Activated CD4-positive, alpha-beta T cell treated with anti-CD3 and anti-CD28 coated beads, Interleukin-2, amount 10 ng/mL, durations not matched to agents 7 days and 5 days (primary cell): ENCODE measurements at places on chromosomes 3 and 15. TPM values are rescaled to one million over a fixed set of nuclear protein-coding genes. Genes with fewer than 3 reads are reported as not detected.

The KLHL40 gene
- not detected for total RNA-seq

The PODXL2 gene
- 2.7 TPM for total RNA-seq

The WNT5A gene
- total RNA-seq: not detected

DNA sequence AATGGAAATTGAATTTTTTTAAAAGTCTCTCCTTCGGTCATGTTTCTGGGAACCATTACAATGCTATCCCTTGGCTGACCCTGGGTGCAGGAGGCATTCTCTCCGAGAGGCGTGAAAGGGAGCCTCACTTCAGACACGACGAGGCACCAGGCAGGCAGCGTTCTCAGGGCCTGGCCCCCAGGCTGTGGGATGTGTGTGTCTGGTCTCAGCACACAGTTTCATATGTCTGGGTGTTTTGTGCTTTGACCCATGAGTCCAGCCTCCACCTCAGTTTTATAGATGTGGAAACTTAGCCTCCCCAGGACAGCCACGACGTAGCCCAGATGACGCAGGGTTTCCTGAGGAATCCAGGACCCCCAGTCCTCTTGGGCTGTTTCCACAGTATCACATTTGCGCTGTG, 34.0 kb downstream of the FGD5 start:
- no peak for DNase-seq
- no peak overlapping the region for H3K4me3 ChIP-seq
- peaks cover 20% of the 10 kb centered on the region for H3K4me1 ChIP-seq
- no peak overlapping the region for H3K27ac ChIP-seq
- H3K27me3 ChIP-seq: peaks cover 29% of the 10 kb centered on the region
- no peaks in the 10 kb centered on the region for H3K36me3 ChIP-seq

DNA sequence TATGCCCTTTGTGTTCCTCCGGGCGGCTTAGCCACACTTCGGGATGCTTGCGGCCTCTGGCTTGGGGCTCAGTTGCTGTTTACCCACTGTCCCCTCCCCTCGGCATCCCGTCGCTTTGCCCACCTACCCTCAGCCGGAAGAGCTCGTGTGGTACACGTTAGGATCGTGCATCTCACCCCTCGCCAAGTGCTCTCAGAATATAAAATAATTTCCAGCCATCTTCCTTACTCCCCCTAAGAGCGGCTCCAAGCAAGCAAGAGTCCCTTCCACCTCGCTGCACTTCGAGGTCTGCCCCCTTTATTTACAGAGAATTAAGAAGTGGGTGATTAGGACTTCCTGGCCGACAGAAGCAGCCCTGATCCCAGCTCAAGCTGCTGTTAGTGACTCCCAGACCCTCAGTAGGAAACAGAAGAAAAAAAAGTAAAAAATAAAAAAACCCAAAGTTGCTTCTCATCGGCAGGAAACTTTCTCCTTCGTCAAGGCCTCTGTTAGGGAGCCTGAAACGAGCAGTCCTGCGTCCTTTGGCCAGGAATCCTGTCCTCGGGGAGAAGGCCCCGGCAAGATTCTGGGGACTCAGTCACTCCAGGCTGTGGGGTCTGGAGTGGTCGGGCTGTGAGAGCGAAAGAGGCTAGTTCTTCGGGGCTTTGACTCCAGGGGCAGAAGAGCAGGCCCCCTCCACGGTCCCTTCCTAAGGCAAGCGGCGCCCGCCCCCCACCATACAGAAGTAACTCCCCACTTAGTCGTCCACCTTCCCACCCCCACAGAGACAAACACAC, 3.0 kb downstream of the MEIS2 start:
- H3K4me1 ChIP-seq: peaks cover 26% of the 10 kb centered on the region
- no peak overlapping the region for H3K27ac ChIP-seq
- DNase-seq: no peak
- H3K36me3 ChIP-seq: peaks cover 10% of the 10 kb centered on the region
- H3K27me3 ChIP-seq: peaks cover 88% of the 10 kb centered on the region

DNA sequence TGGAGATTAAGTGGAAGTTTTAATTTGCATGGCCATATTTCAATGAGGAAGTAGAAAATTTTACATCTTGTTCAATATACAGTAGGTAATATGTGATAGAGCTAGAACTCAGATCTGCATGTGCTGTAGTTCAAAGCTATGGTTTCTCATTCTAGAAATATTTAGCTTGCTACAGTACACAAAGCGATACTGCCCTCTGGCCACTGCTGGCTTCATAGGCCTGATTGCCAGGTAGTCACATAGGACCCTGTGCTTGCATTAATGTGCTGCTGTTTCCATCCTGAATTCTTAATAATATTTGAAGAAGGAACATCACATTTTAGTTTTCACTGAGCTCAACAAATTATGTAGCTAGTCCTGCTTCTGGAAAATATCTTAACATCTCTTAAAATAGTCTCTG, 87.0 kb downstream of the PLSCR2 start:
- H3K36me3 ChIP-seq: no peaks in the 10 kb centered on the region
- no peak overlapping the region for H3K27ac ChIP-seq
- no peak overlapping the region for H3K4me3 ChIP-seq
- DNase-seq: no peak
- peaks cover 5% of the 10 kb centered on the region for H3K27me3 ChIP-seq
- no peaks in the 10 kb centered on the region for H3K4me1 ChIP-seq

DNA sequence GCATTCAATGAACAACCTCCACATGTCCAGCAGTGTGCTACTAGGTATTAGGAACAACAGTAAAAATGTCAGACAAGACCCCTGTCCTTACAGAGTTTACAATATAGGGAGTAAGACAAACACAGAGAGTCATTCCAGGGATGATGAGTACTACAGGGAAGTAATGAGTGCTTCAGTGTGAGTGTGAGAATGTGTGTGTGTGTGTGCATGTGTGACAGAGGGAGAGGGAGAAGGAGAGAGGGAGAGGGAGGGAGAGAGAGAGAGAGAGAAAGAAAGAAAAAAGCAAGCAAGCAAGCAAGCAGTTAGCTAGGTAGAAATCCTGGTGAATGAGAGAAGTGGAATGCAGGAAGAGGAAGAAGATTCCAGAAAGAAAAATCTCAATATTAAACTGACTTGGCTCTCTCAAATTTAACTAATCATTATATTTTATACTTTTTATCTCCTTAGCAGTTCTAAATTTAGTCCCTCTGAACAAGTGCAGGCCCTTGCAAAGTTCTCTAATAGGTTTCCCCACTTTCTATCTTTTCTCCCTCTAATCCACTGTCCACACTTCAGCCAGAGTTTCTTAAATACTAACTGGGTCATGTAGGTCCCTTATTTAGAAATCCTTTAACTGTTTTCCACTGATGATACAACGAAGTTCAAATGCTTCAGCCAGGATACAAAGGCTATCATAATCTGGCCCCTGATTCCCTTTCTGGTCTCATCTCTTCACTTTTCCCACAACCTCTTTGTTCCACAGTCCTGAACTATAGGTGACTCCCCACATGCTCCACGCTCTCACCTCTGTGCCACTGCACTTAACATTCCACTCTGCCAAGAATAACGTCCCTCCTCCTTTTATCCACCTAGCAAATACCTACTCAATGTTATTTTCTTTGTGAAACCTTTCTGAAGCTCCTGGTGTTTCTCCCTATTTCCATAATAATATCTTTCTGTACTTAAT, 10.3 kb downstream of the DCBLD2 start:
- H3K27ac ChIP-seq: no peak overlapping the region
- H3K27me3 ChIP-seq: peaks cover 2% of the 10 kb centered on the region
- no peak overlapping the region for H3K4me3 ChIP-seq

DNA sequence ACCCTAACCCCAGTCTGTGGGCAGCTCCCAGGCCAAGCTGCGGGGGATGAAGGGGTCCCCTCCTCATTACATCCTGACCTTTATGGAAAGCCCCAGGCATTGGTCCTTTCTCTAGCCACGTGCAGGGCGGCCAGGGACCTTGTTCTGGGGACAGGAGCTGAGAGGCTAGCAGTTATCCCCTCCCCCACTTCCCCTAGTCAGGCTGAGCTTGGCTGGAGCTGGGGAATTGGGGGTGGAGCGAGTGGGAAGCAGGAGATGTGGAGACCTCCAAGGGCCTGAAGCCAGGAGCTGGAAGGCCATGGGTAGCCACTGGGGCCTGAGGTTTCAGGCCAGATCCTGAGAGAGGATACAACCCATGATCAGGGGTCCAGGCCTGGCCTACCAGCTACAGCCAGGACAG, 45.8 kb downstream of the DNAH1 start:
- H3K4me1 ChIP-seq: no peaks in the 10 kb centered on the region
- H3K36me3 ChIP-seq: peaks cover 10% of the 10 kb centered on the region
- H3K4me3 ChIP-seq: no peak overlapping the region
- H3K27ac ChIP-seq: no peak overlapping the region
- DNase-seq: no peak

GRCh38 chr15:86588413-86588812, 508.7 kb downstream of the AGBL1 start:
- no peaks in the 10 kb centered on the region for H3K27me3 ChIP-seq
- H3K27ac ChIP-seq: no peak overlapping the region
- H3K4me1 ChIP-seq: no peaks in the 10 kb centered on the region
- H3K36me3 ChIP-seq: no peaks in the 10 kb centered on the region

- H3K4me1 ChIP-seq: no peaks in the 10 kb centered on the region
- H3K4me3 ChIP-seq: no peak overlapping the region
- no peaks in the 10 kb centered on the region for H3K36me3 ChIP-seq
- peaks cover 2% of the 10 kb centered on the region for H3K27me3 ChIP-seq
- no peak for DNase-seq
- no peak overlapping the region for H3K27ac ChIP-seq
Observed at GRCh38 chr15:78850352-78850751, 22.3 kb upstream of the MORF4L1 start.

- no peaks in the 10 kb centered on the region for H3K36me3 ChIP-seq
- H3K27ac ChIP-seq: no peak overlapping the region
- no peak overlapping the region for H3K4me3 ChIP-seq
- H3K4me1 ChIP-seq: peaks cover 4% of the 10 kb centered on the region
Observed at GRCh38 chr15:51129535-51130188, 35.0 kb upstream of the TNFAIP8L3 start.

DNA sequence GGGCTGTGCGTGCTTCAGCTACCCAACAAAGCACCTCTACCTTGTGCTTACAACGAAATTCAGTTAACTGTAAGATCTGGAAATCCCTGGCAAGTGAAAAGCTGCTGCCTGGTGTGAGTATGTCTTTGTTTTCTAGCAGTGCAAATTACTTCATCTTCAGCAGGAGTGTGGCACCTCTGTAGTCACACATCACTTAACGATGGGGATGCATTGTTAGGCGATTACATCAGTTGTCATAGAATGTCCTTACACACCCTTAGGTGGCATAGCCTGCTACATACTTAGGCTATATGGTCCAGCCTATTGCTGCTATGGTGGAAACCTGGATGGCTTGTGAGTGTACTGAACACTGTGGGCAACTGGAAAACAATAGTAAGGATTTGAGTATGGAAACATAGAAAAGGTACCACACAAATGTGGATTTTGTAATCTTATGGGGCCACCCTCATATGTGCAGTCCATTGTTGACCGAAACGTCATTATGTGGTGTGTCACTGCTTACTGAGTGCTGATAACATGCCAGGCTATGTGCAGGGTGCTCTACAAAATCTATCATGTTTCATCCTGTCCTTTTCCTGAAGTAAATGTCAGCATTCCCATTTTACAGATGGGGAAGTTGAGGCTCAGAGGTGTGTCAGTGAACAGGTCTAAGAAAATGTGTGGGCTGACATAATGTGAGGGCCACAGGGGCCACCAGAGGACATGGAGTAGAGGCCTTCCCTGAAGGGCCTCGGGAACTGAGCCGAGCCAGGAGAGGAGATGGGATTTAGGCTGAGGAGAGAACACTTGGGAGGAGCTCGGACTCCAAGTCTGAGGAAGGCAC, 173.5 kb downstream of the VGLL4 start:
- H3K4me1 ChIP-seq: no peaks in the 10 kb centered on the region
- no peaks in the 10 kb centered on the region for H3K27me3 ChIP-seq
- DNase-seq: no peak
- no peaks in the 10 kb centered on the region for H3K36me3 ChIP-seq

GRCh38 chr15:60970246-60971170, 258.6 kb downstream of the RORA start:
- no peak overlapping the region for H3K27ac ChIP-seq
- H3K4me3 ChIP-seq: no peak overlapping the region
- no peaks in the 10 kb centered on the region for H3K27me3 ChIP-seq
- no peaks in the 10 kb centered on the region for H3K36me3 ChIP-seq
- H3K4me1 ChIP-seq: no peaks in the 10 kb centered on the region

- no peak for DNase-seq
- H3K36me3 ChIP-seq: no peaks in the 10 kb centered on the region
- no peak overlapping the region for H3K27ac ChIP-seq
- peaks cover 8% of the 10 kb centered on the region for H3K27me3 ChIP-seq
- H3K4me1 ChIP-seq: no peaks in the 10 kb centered on the region
- no peak overlapping the region for H3K4me3 ChIP-seq
Observed at GRCh38 chr3:71893702-71894479, 108.9 kb upstream of the PROK2 start.

- H3K4me3 ChIP-seq: no peak overlapping the region
- H3K27ac ChIP-seq: no peak overlapping the region
- no peaks in the 10 kb centered on the region for H3K4me1 ChIP-seq
- H3K36me3 ChIP-seq: no peaks in the 10 kb centered on the region
- peak; percentile 21 for DNase-seq
Observed at GRCh38 chr3:64399205-64399800, 174.0 kb upstream of the PRICKLE2 start.

DNA sequence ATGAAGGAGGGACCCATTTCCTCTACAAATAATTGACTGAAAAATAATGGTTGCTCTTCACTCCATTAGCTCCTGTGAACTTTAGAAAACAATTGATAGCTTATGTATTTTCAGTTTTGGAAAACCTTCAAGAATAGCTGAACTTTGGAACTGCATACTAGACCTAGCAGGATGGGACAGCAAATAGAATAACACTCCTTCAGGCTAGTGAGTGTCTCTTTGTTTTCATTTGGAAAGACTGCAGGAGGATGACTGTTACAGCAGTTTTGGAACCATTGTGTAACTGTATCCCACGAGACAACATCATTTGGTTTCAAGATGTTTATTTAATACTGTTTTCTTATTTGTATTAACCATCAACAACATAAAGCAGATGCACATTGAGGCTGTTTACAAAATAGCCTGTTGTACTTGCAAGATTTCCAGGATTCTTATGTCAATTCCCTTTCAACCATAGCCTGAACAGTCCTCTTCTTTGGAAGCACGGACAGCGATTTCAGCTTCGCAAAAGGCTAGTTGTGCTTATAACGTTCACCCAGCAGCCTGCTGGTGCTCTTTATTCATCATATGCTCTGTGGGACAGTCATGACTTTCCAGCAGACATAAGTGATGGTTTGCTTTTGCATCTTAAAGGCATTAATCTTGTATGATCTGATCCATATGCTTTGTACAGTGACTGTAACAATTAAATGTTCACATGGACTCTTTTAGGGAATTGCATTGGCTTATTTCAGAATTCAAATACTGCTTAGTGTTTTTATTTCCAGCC, 335.5 kb downstream of the IL5RA start:
- H3K4me3 ChIP-seq: no peak overlapping the region
- no peaks in the 10 kb centered on the region for H3K36me3 ChIP-seq
- DNase-seq: no peak

DNA sequence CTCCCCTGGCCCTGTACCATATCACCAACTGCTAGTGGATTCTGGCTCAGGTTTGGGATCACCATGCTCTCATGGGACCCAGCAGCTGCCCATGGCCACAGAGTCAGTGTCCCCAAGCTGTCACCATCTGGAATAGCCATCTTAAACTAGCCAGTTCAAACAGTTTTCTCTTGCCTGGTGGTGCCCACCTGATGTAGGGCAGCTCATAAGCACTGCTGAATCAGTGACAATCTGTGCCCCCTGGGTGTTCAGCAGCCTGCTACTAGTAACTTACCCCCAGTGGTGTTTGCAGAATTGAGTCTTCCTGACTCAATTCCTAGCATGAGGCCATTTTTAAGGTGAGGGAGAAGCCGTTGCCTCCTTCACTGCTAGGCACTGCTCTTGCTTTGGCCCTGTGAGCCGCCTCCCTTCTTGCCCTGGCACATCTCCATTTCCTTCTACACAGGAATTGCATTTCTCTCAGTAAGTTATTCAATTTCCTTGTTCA, 7.9 kb downstream of the RPSA start:
- no peak for DNase-seq
- H3K36me3 ChIP-seq: peaks cover 52% of the 10 kb centered on the region
- H3K4me1 ChIP-seq: peaks cover 21% of the 10 kb centered on the region
- no peaks in the 10 kb centered on the region for H3K27me3 ChIP-seq
